Smooth muscle cell of the umbilical artery (primary cell): ENCODE measurements at places on chromosomes 13 and 19. TPM values are rescaled to one million over a fixed set of nuclear protein-coding genes. Genes with fewer than 3 reads are reported as not detected.

LYL1 gene
- 3.8 and 5.0 TPM in 2 replicates for total RNA-seq

ZNF528 gene
- total RNA-seq, result 25.8 and 32.8 TPM in 2 replicates

TEX29 gene
- 0.30 TPM in 1 of 2 replicates, not detected in the other for total RNA-seq

HIF3A gene
- 2.4 and 6.5 TPM in 2 replicates for total RNA-seq

FGF21 gene
- total RNA-seq, result not detected in 2 replicates

LGALS7B gene
- total RNA-seq, result not detected in 2 replicates

TMEM238 gene
- 0.30 and 0.32 TPM in 2 replicates for total RNA-seq

NPHS1 gene
- not detected in 2 replicates for total RNA-seq

ARHGAP33 gene
- 1.8 and 6.2 TPM in 2 replicates for total RNA-seq

IRGC gene
- total RNA-seq, result not detected in 2 replicates

TMED1 gene
- 49.0 and 91.5 TPM in 2 replicates for total RNA-seq

PHLDB3 gene
- total RNA-seq, result 14.7 and 21.1 TPM in 2 replicates

ELSPBP1 gene
- total RNA-seq, result not detected in 2 replicates

C19orf85 gene
- total RNA-seq, result not detected in 2 replicates

LRRC63 gene
- under 0.01 and 0.09 TPM in 2 replicates for total RNA-seq

CALM3 gene
- total RNA-seq, result 146 and 342 TPM in 2 replicates

PSG6 gene
- not detected in 2 replicates for total RNA-seq

CYP4F3 gene
- total RNA-seq, result not detected in 2 replicates
